ENCODE measurements at places on chromosomes 7 and 10.

DNA sequence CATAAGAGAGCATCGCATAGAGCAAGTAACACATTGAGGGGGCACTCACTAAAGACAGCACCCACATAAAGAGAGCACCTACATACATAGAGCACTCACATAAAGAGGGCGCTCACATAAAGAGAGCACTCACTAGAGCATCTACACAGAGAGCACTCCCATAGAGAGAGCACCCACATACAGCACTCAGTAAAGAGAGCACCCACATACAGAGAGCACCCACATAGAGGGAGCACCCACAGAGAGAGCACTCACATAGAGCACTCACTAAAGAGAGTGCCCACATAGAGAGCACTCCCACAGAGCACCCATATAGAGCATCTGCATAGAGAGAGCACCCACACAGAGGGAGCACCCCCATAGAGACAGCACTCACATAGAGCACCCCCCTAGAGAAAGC lies 47.8 kb downstream of the INSIG1 start:
- no peak for DNase-seq

- no peak for DNase-seq
Measured at GRCh38 chr10:25017154-25017590, 760 bp downstream of the THNSL1 start.

- no peak for DNase-seq
Measured at GRCh38 chr7:128891110-128891941, 19.2 kb downstream of the KCP start.

DNA sequence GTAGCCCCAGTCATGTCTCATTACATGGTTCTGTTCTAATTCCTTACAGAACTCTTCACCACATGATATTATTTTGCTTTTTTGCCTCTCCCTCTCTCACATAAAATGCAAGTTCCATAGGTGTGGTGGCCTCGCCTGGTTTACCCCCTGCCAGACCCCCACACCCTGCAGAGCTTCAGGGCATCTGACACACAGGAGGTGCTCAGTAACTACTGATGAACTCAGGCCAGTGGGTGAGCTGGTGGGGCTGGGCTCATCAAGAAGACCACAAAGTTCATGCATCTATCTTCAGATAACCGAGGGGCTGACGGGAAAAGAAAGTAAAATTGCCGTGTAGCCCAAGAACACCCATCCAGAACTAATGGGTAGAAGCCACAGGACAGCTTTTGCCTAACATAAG lies 253.1 kb downstream of the GRID1 start:
- no peak for DNase-seq

- DNase-seq = no peak
Measured at GRCh38 chr10:51860257-51860656, 160.9 kb upstream of the CSTF2T start.

DNA sequence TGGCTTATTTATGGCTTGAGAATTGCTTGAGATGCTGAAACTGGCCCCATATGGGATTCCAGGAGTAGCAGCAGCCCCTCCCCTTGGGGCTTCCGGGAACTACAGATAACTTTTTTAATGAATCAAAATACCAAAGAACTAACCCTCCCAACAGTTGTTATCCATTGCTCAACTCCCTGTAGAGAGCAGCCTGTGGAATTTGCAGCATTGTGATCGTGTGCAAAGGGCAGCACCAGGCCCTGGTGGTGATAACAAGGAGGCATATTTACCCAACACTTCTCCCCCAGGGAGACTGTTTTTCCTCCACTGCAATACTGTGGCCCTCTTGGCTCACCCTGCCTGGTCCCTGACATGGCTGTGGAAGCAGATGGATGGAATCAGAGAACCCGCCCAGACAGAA lies 196.2 kb downstream of the PLXNA4 start:
- no peak for DNase-seq

DNA sequence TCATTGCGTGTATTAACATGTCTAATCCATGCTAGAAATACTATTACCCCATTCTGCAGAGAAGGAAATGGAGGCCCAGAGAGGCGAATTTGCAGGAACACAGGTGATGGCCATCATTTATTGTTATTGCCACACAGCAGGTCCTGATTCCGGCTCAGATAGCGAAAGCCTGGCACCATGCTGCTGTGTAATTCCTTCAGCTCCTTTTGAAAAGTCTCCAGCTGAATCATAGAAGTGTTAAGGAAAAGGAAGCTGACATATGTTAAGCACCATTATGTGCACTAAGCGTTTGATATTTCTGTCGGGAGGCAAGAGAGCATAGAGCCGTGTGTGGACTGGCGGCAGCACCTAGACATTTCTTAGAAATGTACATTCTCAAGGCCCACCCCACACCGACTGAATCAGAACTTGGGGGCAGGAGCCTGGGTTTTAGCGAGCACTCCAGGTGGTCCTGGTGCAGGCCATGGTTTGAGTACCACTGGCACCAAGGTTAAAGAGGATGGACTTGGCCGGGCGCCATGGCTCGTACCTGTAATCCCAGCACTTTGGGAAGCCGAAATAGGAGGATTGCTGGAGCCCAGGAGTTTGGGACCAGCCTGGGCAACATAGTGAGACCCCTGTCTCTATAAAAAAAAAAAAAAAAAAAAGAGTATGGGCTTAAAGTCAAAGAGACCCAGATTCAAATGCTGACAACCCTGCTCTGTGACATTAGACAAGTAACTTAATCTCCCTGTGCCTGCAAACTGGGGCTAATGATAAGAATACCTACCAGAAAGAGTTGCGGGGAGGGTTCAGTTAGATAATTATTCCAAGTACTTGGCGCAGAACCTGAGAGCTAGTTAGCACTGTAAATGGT lies 52.2 kb downstream of the UNC5B start:
- no peak for DNase-seq

DNA sequence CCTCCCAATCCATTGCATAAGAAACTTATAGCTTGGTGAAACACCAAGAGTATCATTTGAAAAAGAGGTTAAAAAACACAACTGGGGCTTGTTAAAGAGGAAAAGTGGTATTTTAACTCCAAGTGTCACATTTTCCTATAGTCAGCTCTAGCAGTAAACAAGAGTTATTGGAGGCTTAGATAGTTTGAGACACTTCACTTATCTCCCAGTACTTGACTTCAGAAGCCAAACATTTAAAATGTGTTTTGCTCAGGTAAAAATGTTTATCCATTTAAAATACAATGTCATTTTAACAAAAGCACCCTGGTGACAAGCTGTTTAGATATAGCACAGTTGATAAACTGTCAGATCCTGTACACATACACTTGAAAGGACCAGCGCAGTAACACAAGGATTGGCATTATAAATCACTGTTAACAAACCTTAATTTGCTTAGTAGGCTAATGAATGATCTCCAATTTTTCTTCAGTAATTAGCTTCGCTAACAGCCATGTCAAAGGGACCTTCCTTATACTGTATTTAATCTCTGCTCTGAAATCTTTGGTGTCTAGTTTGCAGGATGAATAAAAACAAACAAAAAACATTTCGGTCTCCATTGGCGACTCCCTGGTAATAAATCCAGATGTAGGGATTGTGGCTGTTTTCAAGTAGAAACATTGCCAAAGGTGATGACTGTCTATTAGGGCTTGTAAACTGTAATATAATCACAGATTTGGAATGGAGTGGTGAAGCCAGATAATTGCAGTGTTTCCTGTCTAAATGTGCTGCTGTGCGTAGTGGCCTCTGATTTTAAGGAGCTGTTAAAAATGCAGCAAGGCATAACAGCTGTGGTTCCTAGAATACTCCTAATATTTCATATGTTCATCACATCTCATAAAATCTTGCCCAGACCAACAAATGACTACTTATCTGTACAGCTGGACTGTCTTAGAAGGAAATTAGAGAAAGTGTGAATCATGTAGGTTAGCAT lies 545.1 kb downstream of the AUTS2 start:
- no peak for DNase-seq

DNA sequence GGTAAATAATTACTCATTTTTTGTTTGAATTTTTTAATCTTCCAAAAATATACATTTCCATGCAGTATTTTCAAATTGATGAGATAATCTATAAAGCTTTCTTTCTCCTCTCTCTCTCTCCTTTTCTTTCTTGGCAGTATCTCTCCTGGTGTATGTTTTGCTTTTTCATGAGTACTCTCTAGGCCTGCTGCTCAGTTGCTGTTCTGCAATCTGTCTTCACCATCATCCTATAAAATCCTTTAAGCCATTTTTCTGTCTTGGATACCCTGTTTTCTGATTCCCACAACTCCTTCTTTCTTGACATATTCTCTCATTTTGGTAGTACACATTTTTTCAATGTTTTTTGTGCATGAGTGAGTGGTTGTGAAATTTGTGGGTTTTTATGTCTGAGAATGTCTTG lies 1558.1 kb upstream of the LRRTM3 start:
- DNase-seq = no peak

GRCh38 chr7:71198887-71199286 lies 66.9 kb downstream of the GALNT17 start:
- DNase-seq = no peak

- no peak for DNase-seq
Measured at GRCh38 chr10:11095374-11095801, 77.7 kb downstream of the CELF2 start.

DNA sequence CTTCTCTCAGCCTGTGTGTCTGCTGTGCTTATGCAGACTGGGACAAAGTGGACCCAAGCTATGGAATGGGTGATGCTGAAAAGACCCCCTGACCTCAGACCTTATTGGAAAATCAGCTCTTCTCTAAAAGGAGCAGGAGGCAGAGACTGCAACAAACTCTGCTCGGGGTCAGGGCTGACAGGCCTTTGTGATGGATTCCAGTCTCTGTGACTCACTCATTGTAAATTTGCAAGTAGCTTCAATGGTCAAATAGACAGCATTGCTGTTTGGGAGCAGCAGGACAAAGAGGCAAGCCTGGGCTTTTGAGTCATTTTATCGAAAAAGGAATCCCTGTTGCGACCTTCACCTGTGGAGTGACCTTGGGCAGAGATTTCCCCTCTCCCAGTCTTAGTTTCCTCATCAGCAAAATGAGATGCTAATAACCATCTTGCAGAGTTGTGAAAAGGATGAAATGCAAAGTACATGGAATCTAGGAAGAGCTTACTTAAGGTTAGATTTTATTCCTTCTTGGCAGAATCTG lies 26.1 kb upstream of the GPR26 start:
- no peak for DNase-seq

GRCh38 chr7:55642266-55642665 lies 70.0 kb upstream of the VOPP1 start:
- DNase-seq = no peak

GRCh38 chr10:14549496-14549895 lies 218.8 kb upstream of the FRMD4A start:
- DNase-seq = no peak

- no peak for DNase-seq
Measured at GRCh38 chr7:20435305-20435704, 104.6 kb downstream of the ITGB8 start.

Measured in activated gamma-delta T cell (primary cell).